ENCODE measurements at places on chromosomes 16 and 17.

DNA sequence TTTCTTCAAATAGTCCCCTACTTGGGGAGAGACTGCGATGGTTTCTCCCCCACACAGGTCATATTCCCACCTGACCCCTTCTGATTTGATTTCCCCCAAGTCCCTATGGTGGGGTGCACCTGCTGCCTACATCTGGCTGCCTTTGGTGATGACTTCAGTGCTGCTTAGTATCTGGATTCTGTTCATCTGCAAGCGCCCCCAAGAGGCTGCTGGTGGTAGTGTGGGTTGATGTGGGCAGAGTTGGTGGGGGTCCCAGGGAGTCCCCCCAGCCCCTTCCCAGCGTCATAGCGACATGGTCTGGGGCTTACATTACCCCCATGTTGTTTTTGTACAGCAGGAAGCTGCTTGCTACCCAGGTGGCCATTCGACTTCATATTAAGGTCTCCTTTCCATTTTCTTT lies 99.2 kb downstream of the NTN1 start:
- no peak for DNase-seq

DNA sequence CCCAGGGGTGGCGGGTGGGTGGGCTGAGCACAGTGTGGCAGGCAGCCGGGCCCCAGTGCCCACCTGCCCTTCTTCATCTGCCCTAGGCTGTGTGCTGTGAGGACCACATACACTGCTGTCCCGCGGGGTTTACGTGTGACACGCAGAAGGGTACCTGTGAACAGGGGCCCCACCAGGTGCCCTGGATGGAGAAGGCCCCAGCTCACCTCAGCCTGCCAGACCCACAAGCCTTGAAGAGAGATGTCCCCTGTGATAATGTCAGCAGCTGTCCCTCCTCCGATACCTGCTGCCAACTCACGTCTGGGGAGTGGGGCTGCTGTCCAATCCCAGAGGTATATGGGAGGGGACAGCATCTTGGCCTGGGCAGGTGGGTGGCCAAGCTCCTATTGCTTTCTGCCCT lies 6.4 kb downstream of the GRN start:
- no peak for DNase-seq

DNA sequence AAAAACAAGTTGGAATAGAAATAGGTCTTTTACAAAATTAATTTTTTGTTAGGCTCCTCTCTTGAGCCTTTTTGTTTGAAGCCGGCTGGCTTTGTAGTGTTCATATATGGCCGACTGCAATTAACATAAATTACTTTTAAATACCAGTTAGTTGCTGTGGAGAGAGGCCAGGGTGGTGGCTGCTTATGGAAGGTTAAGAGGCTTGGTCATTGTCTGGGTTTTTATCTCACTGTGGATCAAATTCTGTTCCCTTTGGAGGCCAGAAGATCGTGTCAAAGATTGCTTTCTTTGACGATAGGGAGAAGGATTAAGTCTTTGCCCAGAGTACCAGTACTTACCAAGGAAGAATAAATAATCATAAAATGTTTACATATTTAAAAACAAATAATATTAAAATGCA lies 39.9 kb downstream of the MSI2 start:
- no peak for DNase-seq

- no peak for DNase-seq
Observed at GRCh38 chr17:69716556-69716955, 302.1 kb downstream of the MAP2K6 start.

DNA sequence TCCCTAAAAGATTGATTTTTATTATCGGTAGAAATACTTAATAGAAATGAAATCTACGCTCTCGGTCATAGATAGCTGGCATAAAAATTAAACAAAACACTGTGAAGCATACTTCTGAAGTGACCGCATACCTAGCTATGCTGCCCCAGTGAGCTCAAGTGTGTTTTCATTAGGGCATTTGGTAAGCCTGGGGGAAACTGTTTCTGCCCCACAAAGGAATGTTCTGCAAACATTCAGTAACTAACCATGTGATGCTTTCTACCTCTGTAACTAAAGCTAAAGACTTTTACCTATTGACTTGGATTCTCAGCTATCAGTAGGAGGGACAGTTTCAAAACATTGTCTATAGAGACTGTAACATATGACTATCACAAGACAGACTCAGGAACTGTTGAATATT lies 93.5 kb upstream of the HSBP1 start:
- peak; percentile 6 for DNase-seq

- no peak for DNase-seq
Observed at GRCh38 chr16:11164482-11165270, 91.3 kb downstream of the SOCS1 start.

- no peak for DNase-seq
Observed at GRCh38 chr17:34151102-34151501, 104.0 kb upstream of the CCL2 start.

GRCh38 chr16:72475688-72476087 lies 303.7 kb upstream of the PMFBP1 start:
- DNase-seq = no peak

DNA sequence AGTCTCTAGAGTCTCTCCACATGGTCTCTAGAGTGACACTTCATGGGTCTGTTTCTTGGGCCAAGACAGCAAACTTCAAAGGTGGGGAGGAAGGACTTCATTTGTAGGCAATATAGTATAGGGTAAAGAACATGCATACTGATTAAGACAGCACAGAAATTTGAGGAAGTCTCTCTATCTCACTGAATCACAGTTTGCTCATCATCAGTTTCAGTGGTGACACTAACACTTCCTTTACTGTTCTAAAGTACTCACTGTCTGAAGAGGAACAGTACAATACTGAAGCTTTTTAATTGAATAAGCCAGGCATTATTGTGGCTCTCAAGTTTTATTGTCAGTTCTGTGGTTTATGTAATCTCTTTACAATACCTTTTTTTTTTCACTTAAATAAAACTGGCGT lies 656.4 kb upstream of the CDH8 start:
- DNase-seq = no peak

DNA sequence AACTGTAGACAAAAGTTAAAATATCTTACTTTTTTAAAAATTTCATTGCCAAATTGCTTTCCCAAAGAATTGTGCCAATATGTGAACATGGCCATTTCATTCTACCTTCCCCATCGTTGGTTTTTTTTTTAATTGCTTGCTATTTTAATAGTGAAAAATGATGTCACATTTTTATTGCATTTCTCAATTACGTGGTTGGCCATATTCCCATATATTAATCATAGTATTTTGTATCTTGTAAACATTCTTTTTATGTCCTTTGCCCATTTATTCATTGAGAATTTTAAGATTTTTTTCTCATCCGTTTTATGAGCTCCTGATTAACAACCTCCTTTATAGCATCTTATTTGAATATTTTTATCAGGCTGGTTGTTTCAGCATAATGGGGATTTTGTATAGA lies 7.2 kb downstream of the OMG start:
- DNase-seq = no peak

DNA sequence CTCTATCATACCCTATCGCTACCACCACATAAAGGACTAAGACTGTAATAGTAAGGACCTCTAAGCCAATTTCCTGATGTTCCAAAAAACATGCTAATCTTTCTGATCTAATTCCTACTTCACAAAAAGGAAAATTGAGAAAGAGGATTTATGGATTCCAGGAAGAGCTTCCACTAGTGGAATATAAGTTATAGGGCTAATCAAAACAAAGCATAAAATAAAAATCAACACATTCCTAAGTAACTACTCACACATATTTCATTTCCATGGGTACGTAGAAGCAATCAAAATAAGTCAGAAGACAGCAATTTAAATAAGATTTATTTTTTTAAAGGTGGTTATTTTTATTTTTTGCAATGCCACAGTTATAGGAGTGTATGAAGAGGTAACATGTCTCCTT lies 12.4 kb downstream of the CCDC43 start:
- no peak for DNase-seq

DNA sequence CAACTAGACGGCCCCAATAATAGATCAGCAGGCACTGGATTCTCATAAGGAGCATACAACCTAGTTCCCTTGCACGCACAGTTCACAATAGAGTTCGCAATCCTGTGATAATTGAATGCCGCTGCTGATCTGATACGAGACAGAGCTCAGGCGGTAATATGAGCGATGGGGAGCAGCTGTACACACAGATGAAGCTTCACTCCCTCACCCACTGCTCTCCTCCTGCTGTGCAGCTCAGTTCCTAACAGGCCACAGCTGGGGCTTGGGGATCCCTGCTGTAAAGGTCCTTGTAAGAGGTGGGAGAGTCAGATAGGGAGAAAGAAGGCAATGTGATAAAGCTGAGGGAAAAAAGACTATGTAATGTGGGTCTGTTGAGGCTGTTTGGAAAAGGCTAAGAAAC lies 577.5 kb downstream of the RBFOX1 start:
- DNase-seq = no peak

DNA sequence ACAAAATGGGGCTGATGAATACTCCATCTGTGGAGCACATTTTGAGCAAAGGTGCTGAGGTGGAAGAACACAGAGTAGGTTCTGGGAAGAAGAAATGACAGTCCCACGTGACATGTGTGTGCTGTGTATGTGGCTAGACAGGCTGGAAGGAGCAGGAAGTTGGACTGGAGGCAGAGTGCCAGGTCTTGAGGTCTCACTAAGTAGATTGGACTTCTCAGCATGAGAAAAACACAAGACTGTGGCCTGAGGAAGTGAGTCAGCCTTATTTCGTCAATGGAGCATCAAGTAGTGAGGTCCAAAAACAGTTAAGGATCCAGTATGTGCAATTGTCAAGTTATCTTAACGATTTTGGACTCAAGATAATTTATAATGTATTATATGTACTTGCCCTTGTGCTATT lies 736.5 kb downstream of the KCNJ2 start:
- DNase-seq = peak; percentile 75

DNA sequence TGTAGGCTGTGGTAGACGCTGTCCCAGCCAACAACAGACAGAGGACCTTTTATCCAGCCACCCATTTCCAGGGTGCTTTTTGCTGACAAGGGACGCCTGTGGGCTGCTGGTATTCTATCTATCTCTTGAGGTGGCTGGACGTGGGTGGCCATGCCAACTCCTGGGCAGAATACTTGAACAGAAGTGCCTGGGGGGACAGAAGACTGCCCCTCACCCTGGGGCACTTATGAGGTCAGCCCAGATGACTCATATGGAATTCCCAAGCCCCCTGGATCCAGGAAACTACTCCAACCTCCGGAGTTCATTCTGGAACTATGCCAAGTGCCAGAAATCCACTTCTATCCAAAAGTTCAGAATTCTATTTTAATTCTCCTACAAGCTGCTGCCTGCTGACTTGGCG lies 61.3 kb downstream of the CDRT4 start:
- no peak for DNase-seq

GRCh38 chr17:2736956-2737355 lies 12.5 kb downstream of the CCDC92B start:
- DNase-seq = peak; percentile 96

GRCh38 chr16:4602331-4602730 lies 12.4 kb downstream of the UBALD1 start:
- no peak for DNase-seq

- DNase-seq = no peak
Observed at GRCh38 chr16:67433131-67433719, 2.3 kb downstream of the HSD11B2 start.

DNA sequence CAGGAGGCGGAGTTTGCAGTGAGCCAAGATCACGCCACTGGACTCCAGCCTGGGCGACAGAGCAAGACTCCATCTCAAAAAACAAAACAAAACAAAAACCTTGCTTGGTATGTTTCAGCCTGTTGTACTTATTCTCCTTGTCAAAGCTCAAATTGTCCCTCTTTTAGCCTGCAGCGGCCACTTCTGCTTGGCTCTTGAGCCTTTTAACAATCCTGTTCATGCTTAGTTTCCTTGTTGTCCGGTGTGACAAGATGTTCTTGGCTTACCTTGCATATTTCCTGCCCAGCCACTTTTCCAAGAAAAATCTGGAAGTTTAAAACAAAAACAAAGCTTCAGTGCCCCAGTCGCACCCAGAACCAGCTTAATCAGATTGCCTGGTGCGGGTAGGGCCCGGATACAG lies 81.0 kb downstream of the ABCC1 start:
- DNase-seq = no peak

DNA sequence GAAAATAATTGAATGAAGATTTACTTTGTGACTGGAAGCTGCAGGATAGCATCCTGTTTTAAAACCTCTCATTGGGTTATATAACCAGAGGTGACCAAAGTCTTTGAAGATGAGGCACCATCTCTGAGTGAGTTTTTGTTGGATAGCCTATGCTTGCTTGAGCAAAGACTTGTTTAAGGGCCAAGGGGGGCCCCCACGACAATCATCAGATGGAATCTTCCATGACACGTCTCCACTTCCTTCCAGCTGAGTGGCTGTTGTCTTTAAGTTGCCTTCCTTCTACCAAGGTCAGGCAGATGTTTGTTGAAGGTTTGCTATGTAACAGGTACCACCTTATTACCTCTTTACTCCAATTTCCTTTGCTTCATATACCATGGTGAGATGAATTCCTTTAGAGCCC lies 188.8 kb downstream of the PRKCA start:
- DNase-seq = no peak

GRCh38 chr16:80500116-80500859 lies 40.5 kb upstream of the DYNLRB2 start:
- no peak for DNase-seq

- DNase-seq = peak; percentile 76
Observed at GRCh38 chr16:78097548-78097947, 1.9 kb upstream of the WWOX start.

GRCh38 chr16:72927199-72928089 lies 120.5 kb downstream of the ZFHX3 start:
- peak; percentile 92 for DNase-seq

DNA sequence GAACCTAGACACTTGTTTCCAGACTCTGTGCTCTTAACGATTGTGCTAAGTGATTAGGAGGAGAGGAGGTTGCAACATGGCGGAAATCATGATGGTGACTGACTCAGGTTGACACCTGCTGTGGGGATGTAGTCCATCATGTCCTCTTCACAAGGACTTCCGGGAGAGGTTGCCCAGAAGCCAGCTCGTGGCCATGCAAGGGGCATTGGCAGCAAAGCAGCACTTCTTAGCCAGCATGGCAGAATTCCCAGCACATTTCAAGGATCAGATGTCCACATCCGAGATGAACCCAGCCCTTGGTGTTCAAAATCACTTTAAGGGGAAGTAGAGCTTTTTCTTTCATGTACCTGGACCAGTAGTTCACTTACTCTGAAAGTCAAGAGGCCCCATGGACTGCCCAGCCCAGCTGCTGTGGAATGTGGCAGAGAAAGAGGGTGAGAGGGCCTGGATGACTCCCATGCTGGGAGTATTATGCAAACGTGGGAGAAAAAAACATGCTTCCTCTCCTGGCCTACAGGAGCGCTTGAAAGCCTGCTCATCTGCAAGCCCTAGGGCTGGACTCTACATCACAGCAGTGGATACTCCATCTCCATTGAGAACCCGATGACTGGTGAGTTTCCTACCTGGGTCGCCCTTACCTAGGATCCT lies 65.5 kb downstream of the IRX6 start:
- peak; percentile 32 for DNase-seq

DNA sequence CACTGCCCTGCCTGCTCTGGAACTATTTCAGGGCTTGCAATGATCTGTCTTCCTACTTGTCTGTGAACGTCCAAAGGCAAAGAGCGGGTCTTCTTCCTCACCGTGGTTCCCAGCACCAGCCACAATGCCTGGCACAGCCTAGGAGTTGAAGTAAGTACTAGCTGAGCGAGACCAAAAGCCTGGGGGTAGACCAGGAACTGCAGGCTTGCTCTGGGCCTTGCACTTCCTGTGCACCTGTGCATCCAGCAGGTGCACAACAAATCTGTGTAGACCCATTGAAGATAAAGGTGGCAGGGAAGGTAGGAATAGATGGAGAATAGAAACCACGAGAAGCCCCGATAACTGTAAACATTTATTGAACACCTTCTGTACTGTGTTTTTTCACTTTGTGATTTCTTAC lies 4.6 kb downstream of the FAM171A2 start:
- DNase-seq = no peak

GRCh38 chr17:39603304-39604016 lies 4.3 kb downstream of the NEUROD2 start:
- peak; percentile 33 for DNase-seq

- peak; percentile 69 for DNase-seq
Observed at GRCh38 chr17:64661976-64662773, at the start of gene SMURF2. Gene SMURF2, minus strand, starts transcription at chr17:64662307. Its CDS starts 427 bp downstream, at chr17:64661880.
